ENCODE measurements at places on chromosomes 1 and 21.

GRCh38 chr21:39079617-39080016, 103.6 kb downstream of the PSMG1 start:
- DNase-seq: no peak

GRCh38 chr21:28473530-28474220, 519.0 kb downstream of the LTN1 start:
- DNase-seq: no peak

DNA sequence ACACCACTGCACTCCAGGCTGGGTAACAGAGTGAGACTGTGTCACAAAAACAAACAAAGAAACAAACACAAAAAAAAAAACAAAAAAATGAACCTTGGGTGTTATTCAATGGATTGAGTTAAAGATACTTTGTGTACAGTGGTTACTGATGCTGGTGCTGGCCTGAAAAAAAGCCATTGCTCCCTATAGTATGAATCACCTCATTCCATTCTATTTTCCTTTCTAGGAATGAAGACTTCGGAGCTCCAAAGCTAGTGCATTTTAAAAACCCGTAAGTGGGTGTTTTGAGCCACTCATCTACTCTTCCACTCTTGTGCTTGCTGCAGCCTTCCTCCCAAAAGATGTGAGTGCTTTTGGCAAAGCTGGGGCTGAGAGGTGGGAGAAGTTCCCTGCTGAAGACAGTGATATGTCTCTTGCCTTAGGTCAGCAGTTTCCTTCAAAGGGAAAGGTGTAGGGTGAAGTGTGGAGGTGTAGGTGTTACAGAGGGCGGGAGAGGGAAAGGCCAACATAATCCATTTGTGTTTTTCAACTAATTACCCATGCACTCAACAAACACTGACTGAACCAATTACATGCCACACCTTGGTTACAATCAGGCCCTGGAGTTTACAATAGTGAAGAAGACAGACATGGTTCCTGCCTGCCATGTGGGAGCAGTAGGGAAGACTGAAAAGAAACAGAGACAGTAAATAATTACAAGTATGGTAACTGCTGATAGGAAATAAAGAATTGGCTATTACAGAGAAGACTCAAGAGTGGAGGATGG, 55.0 kb upstream of the SERBP1 start:
- no peak for DNase-seq

GRCh38 chr1:203099805-203100515, 14.1 kb upstream of the MYOG start:
- no peak for DNase-seq

DNA sequence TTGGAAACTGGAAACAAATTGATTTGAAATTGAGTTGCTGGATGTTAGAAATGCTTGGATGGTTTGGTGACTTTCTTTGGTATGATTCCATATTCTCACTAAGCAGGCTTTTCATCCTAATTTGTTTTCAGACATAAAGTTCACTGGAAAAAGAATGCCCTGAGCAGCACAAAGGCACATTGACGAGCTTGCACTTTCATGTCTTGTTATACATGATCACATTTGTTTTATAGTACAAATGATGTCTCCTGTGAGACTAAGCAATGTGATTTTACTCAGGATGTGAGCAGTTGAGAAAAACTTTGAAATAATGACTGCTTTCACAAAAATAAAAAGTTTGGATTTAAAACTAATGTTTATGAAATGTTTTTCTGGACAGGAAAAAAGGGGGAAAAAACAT, 63.6 kb downstream of the KCNT2 start:
- DNase-seq: no peak

DNA sequence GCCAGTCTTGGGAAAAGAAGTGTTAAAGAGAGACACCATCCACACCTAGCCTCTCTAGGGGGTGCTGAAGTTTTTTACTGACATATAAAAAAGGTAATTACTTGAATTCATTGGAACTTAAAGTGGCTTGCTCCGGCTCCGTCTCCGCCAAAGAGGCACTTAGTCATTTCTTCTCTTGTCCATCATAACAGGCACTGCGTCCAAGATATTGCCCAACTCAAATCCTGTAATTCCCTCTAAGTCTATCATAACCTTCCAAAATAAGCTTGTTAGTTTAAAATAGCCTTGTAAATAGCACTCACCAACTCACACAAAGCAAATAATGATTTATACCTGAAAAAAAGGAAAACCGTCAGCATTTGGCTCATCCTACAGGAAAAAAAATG, 160.5 kb downstream of the ZBTB18 start:
- DNase-seq: no peak

DNA sequence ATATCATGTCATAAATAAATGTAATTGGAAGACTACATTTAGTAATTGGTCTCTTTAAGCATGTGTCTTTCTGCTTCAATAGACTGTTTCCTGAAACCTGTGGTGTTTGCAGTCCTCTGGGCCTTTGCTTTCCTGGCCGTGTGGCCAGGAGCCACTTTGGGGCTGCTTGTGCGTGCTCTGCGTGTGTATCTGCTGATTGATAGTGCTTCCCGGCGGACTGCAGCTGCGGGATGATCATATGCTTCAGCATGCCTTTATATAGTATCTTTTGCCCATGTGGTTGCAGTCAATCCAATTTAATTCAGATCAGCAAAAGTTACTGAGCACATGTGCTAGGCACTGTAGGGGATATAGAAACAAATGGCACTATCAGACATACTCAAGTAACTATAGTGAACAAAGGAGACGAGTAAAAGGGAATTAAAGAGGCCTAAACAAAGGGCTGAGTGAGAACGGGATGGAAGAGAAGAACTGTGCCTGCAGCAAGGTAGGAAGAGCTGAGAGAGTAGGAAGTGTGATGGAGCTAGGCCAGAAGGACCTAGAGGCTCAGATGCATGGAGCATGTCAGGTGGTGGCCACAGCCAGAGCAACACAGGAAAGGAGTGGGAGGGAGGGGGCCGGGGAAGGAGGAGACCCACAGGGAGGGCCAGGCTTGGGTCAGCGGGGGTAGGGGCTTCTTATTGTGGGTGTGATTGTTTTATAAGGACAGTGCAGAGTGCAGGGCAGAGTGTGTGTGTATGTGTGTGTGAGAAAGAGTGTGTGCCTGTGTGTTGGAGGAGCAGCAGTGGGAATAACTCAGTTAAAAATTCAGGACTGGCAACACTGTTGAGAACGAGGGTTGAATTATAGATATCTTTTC, 27.2 kb upstream of the TTF2 start:
- DNase-seq: no peak

DNA sequence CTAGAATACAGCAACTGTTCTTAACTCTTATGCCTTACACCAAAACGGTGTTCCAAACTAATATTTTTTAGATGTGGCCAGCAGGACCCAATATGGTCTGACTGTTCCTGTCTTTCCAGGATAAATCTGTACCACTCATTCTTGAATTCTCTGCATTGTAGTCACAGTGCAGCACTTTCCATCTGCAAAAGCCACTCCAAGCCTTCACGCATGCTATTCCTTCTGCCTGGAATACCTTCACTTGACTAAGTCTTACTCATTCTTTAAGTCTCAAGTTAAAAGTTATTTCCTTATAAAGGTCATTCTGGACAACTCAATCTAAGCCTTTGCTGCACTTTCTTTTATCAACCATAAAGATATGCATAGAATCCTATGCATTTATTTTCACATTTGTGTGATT, 1194.5 kb downstream of the PLA2G4A start:
- no peak for DNase-seq

DNA sequence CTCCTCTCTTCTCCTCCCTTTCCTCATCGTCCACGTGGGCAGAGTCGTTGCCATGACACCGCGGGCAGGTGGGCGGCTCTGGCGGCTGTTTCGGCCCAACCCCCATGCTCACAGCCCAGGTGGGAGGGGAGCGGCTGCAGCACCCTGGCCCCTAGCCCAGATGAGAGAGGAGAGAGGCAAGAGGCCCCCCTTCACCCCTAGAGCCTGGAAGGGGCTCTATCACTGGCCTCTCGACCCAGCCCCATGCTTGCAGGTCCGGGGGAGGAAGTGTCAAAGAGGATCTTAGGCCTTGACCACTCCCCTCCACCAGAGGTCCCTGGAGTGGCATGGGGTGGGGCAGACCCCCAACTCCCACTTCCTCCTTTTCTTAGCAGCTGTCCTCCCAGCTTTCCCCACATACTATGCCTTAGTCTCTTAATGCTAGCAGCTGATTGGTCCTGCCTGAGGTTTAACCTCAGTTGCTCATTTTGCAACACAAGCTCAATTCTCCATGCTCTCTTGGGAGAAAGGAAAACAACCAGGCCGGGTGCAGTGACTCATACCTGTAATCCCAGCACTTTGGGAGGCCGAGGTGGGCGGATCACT, 10.4 kb downstream of the DLGAP3 start:
- no peak for DNase-seq

GRCh38 chr21:42461185-42461520, 34.9 kb downstream of the RSPH1 start:
- no peak for DNase-seq

DNA sequence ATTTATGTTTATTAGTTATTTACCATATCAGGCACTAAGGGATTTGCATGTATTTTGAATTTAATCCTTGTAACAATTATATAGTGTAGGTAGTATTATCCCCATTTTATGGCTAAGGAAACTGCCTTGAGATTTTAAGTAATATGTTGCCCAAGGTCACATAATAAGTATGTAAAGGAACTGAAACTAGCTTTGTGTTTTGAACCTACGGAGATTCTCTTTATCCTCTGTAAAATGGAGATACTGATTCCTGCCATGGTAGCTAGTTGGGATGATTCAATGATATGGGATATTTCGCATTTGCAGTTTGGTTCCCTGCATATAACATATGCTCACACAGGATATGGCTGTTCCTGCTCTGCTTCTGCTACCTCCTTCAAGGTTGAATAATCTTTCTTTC, 144.3 kb downstream of the ST6GALNAC3 start:
- no peak for DNase-seq

DNA sequence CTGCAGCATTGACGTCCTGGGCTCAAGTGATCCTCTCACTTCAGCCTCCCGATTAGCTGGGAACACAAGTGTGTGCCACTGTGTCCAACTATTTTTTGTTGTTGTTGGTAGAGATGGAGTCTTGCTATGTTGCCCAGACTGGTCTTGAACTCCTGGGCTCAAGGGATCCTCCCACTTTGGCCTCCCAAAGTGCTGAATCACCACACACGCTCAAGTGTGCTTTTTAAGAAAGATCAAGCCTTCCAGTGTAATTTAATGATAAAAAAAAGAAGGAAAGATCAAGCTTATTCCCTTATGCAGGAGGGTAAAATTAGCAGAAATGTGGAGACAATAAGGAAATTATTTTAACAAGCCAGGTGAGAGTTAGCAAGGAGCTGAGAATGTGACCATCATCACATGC, 61.1 kb upstream of the SERBP1 start:
- DNase-seq: no peak

DNA sequence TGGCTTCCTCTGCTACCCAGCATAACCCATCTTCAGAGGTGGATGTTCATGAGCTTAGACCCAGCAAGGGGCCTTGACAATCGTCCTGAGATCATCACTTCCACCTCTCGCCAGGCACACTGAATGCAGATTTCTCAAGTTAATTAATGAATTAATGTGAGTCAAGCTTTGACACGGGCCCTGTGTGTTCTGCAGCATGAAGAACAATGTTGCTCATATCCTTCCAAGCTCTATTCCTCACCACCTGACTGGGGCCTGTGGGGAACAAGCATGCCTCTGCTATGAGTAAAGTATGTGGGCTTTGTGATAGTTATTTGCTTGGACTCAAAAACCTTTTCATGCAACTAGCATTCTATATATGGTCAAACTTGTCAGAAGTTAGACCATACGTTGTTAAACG, 122.0 kb downstream of the SEC16B start:
- no peak for DNase-seq

DNA sequence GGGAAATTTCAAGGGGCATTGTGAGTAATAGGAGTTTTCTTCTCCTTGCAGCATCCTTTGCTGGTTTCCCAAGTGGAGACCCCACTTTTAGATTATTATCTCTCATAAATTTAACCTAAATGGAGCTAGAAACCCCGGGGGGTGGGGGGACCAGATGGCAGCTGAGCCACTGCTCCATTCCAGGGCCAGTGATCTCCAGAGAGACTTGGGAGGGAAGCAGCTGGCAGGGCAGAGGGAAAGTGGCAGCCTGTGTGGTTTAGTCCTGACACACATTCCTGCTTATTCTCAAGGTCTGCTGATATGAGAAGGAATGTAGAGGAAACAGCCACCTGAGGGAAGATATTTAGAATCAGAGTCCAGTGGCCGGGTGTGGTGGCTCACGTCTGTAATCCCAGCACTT, 16.3 kb downstream of the PCP4L1 start:
- DNase-seq: no peak

GRCh38 chr1:206503591-206504362, 3.6 kb upstream of the RASSF5 start:
- no peak for DNase-seq

DNA sequence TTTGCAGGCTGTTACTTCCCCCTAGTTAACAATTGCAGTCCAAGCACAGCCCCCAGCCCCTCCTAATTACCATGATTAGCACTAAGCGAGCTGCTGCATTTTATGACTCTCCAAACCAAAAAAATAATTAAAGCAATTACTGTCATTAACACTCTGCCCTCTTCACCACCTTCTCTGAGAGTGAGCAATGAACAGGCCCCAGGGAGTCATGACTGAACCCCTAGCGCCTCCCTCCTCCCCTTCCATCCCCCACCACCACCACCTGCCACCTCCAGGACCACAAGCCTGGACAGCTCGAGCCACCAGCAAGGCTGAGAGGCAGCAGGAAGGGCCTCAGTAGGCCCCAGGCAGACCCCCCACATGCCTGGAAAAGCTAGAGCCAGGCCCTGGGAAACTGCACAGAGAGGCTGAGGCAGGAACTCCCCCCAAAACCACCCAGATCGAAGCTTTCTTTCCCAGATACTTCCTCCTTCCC, 35.5 kb upstream of the ZC3H12A start:
- DNase-seq: no peak

GRCh38 chr1:156444407-156445001, 56.1 kb downstream of the MEF2D start:
- DNase-seq: no peak

GRCh38 chr1:46725736-46726108, 6.8 kb upstream of the EFCAB14 start:
- no peak for DNase-seq

DNA sequence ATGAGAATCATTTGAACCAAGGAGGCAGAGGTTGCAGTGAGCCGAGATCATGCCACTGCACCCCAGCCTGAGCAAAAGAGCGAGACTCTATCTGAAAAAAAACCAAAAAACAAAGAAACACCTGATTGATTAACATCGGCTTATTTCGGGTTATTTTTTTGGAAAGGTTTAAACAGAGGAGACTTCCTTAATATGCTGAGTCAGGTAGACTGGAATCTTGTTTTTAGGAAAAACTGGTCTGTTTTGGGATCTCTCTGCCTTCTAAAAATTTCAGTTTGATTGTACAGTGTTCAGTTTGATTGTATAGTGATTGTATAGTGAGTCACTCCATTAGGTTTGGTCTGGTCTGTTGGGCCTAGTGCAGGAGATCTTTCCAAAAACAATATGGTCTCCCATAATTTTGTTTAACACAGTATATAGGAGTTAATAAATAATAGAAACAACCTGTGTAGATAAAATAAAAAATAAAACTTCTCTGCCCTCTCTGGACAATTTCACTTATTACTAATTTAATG, 196.3 kb upstream of the CHRM3 start:
- DNase-seq: no peak

- no peak for DNase-seq
Measured at GRCh38 chr1:13948396-13948795, 248.4 kb downstream of the PRDM2 start.

GRCh38 chr21:42315296-42315891, at the start of gene TFF3:
TSS of gene TFF3 (minus strand) at chr21:42315409. CDS start at chr21:42315374, 35 bp downstream.
- no peak for DNase-seq

Measured in stimulated activated CD8-positive, alpha-beta memory T cell treated with anti-CD3 and anti-CD28 coated beads, Interleukin-4, amount 100 ng/mL, for 1 hour (primary cell).